ENCODE measurements at places on chromosomes 16 and 17. TPM values are rescaled to one million over a fixed set of nuclear protein-coding genes. Genes with fewer than 3 reads are reported as not detected.

DNA sequence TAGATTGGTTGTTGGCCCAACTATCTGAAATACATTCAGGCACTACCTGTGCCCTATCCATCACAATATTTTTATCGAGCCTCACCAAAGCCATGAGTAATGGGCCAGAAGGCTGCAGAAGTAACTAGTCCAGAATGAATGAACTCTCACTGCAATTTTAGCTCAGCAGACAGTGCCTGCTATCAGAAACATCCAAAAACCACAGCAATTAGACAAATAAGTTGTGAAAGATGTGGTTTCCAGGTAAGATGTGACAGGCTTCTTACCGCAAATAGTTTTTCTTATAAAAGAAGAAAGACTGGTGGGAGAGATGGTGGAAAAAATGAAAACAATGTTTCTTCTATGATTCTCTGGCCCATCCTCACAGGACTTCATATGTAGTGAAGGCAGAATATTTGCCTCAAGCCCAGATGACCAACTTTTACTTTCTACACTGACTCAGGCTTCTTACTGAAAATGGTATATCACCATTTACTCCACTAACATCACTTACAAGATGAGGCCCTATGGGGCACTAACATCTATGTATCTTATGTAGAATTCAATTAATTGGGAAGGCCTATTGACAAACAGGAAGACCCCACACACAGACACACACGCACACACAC lies 9.8 kb upstream of the RFFL start:
- DNase-seq, result no peak

The FBF1 gene
- total RNA-seq, result 23.9 TPM

DNA sequence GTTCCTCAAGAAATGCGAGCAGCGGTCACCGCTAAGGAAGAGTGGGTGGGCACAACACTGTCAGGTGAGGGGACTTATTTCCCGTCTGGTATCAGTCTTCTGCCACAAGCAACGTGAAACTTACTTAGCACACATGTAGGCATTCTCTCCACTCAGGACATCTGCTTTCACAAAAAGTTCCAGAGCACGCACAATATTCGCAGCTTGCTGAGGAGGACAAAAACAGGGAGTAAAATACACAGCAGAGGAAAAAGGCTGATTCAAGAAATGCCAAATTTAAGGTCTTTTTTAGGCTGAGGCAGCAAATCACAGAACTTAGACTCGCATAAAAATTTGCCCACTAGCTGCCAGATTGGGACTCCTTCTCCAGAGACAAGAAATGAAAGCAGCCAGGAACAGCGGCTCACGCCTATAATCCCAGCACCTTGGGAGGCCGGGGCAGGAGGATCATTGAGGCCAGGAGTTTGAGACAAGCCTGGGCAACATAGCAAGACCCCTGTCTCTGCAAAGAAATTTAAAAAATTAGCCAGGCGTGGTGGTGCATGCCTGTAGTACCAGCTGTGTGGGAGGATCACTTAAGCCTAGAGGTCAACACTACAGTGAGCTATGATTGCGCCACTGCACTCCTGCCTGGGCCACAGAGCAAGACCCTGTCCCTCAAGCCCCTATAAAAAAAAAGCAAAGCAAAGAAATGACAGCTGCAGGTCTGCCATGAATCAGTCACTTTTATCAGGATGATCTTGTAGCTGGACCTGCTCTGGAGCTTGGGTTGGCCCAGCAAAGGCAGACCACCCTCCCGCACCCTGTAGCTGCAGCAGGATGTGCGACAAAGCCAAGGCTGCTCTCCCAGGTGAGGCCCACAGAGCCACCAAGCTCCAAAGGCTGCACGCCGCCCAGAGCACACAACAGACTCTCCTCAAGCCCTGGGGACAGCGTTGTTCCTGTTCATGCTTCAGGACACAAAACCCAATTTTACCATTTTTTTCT lies 20.5 kb downstream of the USP36 start:
- DNase-seq, result no peak

The BCL6B gene
- total RNA-seq, result not detected

GRCh38 chr16:56279132-56279531 lies 87.8 kb downstream of the GNAO1 start:
- peak; percentile 76 for DNase-seq

DNA sequence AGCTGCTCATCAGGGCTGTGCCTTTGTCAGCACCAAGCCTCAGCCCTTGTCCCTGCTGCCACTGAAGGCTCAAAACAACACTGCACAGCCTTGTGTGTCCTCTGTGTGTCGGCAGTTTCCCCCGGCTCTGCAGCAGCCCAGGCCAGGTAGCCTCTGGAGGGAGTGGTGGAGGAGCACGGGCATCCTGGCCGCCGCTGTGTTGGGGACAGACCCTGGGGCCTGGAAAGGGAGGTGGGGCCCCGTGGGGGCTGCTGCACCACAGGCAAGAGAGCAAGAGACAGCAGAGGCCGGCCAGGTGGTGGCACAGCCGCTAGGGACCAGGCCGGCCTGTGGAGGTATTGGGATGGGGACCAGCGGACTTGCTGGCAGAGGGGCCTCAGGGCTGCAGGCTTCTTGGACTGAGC lies 96.9 kb upstream of the ZNF750 start:
- no peak for DNase-seq

DNA sequence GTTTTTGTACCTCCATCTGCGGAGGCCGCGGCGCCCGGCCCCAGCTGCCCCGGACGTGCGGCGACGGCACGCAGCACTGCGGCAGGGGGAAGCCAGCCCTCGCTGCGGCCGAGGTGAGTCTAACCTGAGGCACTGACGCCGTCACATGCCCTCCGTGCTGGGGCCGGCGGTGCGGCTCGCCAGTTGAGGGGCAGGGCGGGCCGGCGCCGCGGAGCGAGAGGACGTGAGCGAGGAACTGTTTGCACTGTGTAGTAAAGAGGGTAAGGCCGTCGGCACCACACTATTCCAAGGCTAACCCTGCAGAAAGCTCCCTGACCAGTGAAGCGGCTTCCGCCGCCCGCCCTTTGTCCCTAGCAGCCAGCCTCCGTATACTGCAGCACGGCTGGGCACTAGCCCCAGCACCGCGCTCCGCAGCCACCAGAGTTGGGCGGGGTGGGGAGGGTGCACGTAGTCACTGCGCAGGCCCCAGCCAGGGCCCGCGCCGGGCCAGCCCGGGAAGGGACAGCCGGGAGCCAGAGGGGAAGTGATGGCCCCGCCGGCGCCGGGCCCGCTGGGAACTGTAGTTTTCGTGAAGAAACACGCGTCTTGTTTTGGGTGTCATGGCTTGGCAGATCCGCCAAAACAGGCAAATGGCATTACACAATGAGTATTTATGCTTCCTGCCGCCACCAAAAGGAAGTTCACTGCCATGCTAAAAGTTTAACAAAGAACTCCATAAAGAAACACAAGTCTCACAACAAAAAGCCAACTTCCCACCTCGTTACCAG lies 580 bp upstream of the KANSL1 start:
- peak; percentile 95 for DNase-seq

The RTN4RL1 gene
- total RNA-seq, result 0.11 TPM

DNA sequence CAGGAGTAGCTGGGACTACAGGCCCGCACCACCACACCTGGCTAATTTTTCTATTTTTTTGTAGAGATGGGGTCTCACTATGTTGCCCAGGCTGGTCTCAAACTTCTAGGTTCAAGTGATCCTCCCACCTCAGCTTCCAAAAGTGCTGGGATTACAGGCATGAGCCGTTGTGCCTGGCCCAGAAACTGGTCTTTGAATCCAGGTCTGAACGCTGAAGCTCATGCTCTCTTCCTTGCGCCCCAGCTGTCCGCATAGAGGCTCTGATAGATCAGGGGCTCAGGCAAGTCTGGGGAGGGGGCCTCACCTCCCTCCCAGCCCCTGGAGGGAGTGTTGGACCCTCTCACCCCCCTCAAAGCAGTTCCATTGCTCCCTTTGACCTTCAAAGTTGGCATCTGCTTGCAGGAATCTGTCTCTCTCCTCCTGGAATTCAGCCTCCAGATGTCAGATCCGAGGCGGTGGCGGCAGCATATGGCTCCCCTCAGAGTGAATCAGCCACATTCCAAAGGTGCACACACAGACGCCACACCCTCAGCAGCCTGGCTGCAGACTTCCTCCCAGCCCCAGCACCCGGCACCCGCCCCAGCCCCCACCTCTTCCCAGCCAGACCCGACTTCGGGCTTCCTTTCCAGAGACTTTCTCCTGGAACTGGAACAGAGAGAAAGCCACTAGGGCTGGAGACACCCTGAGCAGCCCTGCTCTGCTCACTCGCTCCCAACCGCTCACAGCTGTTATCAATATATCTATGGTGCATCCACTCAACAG lies 16.9 kb upstream of the GLIS2 start:
- no peak for DNase-seq

DNA sequence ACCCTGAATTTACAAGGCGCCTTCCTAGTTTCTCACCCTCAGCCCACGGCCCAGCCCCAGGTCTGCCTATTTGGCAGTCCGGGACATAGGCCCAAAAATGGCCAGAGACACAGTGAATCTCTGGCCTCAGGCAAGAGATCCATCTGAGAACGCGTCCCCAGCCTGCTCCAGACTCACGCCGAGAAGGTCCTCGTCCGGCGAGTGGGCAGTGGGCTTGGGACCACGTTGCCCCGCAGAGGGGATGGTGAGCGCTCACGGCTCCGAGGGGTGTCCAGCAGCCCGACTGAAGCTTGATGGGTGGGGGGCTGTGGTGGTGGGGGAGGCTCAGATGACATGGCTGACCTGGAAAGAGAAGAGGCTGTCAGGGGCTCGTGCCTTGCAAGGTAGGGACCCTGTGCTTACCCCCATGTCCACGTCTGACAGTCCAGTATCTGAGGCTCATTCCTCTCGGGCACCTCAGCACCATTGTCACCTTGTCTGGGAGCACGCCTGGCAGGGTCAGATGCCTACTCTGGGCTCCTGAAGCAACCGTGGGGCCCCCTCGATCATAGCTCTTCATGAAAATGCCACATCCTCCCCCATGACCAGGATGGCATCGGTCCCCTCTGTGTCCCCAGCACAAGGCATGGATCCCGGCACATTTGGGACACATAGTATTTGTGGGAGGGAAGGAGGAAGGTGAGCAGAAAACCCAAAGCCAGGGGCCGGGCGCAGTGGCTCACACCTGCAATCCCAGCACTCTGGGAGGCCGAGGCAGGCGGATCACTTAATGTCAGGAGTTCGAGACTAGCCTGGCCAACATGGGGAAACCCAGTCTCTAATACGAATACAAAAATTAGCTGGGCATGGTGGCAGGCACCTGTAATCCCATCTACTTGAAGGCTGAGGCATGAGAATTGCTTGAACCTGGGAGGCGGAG lies 9.6 kb downstream of the CARHSP1 start:
- DNase-seq, result no peak

GRCh38 chr17:42982266-42982665 lies 1.9 kb downstream of the RUNDC1 start:
- DNase-seq, result no peak

DNA sequence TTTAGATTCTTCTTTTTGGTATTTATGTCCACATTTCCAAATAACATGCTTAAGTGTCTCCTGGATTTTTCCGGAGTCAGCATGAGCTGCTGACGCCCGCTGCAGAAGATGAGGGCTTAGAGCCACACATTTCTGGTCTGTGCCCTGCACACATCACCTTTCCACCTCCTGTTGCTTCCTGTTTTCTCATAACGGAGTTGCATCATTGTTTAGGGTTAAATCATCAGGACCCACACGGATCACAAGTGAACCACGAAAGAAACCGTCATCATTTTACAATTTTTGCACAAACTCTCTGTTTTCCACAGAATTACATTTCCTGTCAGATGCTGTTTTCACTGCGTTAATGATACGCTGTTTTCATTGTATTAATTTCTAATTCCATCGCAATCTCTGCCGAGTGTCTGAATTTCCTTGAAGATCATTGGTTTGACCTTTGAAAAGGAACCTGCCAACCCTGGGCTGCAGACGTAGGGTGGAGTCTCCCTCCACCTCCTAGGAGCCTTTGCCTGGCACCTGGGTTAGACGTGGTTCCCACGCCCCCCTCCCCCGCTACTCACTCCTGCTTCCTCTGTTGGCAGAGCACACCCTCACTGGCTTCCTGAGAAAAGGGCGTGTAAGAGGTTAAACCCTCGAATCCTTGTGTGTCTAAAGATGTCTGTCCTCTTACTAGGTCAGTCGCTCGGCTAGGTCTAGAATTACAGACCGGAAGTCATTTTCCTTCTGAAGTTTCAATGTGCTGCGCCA lies 68.2 kb downstream of the RNF213 start:
- DNase-seq, result no peak

GRCh38 chr16:13081825-13082331 lies 180.5 kb downstream of the SHISA9 start:
- no peak for DNase-seq

The PMFBP1 gene
- 1.4 TPM for total RNA-seq

DNA sequence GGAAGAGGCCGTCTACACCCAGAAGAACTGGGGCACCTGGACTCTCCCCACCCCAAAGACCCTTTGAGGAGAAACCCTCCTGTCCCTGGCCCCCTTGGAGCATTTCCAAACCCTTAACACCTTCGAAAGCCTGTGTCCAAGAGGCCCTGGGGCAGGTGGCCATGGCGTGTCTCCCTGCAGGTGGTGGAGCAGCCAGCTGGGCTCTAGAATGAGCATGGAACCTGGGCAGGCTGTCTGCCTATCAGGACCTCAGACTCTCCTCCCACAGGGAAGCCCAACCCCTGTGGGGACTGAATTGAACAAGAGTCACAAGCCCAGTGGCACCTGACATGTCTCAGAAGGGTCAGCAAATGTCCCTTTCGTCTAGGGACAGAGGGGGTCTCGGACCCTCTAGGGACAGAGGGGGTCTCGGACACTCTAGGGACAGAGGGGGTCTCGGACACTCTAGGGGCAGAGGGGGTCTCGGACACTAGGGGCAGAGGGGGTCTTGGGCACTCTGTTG lies 8.4 kb downstream of the CBX4 start:
- DNase-seq, result no peak

The HOXB8 gene
- not detected for total RNA-seq

The FSCN2 gene
- total RNA-seq, result 1.1 TPM

The NLGN2 gene
- 7.6 TPM for total RNA-seq

GRCh38 chr17:79224903-79225302 lies 150.3 kb downstream of the ENGASE start:
- DNase-seq, result no peak

DNA sequence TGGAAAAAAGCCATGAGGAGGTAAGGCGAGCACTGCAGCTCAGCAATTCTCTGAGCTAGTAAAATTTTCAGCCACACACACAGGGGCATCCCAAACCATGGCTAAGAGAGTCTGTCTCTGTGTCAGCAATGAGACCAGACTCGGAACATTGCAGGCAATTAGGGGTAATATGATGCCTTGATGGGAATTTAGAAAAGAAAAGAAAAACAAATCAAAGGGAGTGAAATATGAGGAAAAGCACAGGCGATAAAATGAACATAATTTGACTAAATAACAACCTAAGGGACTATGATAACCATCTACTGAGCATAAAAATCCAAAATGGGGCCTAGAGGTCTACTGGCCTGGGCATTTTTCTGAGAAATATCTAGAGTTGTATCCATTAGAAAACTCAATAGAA lies 546.0 kb upstream of the PSMD7 start:
- DNase-seq, result no peak

The STX1B gene
- total RNA-seq, result 2.9 TPM

GRCh38 chr17:41976142-41976768 lies 9.7 kb downstream of the CNP start:
- no peak for DNase-seq

- no peak for DNase-seq
Measured at GRCh38 chr16:52251495-52251894, 295.4 kb downstream of the TOX3 start.

All from CD4-positive, alpha-beta T cell (primary cell).